Transverse colon (tissue), 4 donors: ENCODE measurements at places on chromosomes 13 and 19.

DNA sequence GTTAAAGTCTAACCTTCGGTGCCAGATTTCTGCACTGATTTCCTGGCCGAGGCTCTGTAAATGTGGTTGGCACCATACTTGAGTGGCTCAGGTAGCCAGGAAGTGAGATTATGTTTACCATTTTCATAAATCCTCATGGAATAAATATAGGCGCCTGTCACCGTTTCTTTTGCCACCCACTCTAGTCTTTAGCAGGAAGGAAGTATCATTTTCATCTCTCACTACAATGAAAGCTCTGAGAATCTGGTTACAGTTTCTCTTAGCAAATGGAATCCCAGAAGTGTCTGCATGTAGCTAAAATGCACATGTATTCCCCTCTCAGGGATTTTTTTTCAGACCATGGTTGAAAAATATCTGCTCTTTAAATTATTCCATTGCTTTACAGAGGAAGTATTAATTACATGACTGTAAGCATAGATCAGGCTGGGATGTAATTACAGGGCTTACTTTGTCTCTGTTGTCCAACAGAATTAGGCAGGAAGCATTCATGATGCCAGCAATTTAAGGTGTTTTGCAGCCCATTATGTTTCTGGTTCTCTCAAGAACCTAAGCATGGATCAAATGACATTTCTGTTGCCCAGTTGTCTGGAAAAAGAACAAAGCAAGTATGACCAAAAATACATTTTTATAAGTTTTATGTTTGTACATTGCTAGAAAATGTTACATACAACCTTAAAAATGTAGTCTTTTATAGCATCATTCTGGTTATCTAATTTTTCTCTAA lies 221.7 kb upstream of the SPRY2 start:
- DNase-seq, result no peak

GRCh38 chr19:11180346-11180745 lies 17.0 kb downstream of the KANK2 start:
- no peak for DNase-seq

DNA sequence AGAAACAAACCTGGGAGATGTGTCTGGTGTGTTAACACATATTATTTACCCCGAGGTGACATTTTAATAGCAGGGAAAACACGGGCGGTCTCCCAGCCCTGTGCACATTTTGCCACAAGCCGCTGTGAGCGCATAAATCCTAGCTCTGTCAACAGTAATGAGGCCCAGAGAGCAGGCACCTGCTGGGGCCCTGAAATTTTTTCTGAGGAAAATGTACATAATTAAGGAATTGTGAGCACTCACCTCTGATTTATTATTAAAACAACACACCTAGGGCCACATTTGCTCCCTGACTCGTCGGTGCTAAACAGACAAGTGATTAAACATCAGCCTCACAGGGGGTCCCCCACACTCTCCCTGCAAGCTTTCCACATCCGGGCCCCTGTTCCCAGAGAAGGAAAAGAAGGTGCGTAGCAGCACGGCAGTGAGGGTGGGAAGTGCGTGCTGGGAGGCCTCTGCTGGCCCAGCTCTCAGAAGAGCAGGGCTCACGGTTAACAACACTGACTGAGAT lies 616.3 kb downstream of the UQCRFS1 start:
- DNase-seq, result no peak

DNA sequence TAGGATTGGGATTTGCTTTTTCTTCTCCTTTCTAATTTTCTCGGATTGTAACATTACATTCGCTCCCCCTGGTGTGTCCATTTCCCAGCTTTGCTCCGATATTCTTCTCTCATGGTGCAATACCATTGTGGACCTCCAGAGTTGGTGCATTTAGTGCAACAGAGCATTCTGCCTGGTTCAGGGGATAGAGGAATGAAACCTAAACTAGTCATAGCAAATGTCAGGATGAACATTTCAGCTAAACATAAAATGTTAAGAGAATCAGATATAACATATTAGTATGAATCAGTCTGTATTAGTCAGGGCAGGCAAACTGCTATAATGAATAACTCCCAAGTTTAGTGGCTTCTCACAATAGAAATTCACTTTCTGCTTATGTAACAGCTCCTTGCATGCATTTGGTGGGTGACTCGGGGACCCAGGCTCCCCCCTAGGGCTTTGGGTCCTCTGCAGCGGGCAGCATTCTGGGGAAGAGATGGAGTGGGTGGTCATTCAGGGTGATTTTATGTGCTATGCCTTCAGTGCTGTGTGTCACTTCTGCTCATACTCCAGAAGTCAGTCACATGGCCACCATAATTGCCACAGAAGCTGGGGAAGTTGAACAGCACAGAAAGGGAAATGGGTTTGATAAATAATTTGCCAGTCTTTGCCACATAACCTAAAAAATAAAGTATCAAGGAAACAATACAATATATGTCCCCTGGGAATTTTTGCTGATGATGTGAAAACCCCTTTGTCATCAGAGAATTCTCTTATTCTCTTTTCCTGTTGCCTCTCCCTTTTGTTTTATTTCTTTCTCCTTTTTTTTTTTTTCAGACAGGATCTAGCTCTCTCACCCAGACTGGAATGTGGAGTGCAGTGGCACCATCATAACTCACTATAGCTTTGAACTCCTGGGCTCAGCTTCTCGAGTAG lies 111.0 kb downstream of the HSPH1 start:
- no peak for DNase-seq

DNA sequence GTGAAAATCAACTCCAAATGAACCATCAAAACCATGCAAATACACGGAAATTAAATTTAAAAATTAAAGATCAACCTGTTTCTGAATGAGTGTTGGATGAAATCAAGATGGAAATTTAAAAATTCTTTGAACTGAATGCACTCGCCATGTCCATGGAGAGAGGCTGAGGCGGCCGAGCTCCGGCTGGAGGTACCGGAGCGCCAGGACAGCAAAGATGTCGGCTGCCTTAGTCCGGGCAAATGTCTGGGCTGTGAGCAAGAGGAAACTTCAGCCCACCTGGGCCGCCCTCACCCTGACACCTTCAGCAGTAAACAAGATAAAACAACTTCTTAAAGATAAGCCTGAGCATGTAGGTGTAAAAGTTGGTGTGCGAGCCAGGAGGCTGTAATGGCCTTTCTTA lies 5.3 kb upstream of the ZNF506 start:
- DNase-seq, result no peak

- no peak for DNase-seq
Measured at GRCh38 chr19:17812099-17812498, 9.2 kb downstream of the INSL3 start.

DNA sequence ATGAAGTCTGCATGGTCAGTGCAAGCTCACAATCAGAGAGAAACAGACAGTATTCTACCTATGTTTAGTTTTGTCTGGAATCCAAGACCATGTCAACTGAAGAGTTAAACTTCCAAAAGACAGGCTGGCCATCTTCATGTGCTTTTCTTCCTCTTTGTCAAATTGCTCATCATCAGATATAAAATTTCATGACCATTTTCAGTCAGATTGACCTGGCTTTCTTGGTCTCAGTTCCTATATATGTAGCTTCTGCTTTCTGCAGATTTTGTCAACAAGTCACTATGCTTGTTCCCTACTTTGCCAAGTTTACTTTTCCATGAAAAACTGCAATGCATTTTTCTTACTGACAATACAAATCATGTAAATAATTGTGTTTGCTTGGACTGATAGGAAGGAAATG lies 13.9 kb downstream of the SLC46A3 start:
- no peak for DNase-seq

DNA sequence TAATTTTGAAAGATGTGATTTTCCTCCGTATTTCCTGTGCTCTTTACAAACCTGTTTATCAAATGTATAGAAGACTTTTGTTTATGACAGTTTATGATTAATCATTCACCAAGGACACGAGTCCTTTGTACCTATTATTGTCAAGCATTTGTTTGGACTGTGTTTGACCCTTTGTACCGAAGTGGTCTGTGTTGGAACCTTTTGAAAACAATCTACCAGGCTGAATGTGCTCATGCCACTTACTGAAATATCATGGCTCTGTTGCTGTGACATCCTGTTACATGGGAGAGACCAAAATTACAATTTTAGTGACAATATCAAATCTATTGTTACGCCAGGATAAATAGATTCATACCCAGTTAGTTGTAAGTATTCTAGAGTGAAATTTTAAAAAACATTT lies 193.6 kb downstream of the IRS2 start:
- no peak for DNase-seq

DNA sequence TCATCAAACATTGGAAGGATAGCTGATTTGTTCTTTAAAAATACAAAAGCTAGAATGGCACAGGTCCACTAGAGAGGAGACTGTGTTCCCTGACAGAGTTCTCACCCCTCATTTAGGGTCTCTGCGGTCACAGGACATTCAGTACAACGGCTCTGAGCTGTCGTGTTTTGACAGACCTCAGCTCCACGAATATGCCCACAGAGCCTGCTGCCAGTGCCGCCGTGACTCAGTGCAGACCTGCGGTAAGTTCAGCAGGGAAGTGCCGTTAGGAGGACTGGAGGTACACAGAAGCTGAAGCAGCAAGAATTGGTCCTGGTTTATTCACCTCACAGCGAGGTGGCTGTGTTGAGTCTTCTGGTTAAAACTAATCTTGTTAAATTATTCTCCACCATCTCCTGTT lies 90.0 kb downstream of the TNFRSF19 start:
- DNase-seq, result no peak

DNA sequence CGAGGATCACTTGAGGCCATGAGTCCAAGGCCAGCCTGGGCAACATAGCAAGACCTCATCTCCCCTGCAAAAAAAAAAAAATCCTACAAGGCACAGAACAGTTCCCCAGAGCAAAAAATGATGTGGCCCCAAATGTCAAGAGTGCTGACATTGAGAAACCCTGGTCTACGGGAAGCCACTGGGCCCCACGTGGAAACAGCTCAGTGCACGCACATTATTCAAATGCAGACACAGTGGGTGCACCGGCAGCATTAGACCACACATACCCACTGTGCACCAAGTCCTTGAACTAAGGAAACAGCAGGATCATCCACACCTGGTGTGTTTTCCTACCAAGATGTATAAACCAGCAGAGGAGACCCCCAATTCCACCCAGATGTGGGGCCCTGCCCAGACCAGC lies 35.0 kb upstream of the ADGRE5 start:
- DNase-seq, result no peak

- peak; percentile 51 for DNase-seq
Measured at GRCh38 chr19:56309511-56310185, 5.0 kb downstream of the ZSCAN5A start.

DNA sequence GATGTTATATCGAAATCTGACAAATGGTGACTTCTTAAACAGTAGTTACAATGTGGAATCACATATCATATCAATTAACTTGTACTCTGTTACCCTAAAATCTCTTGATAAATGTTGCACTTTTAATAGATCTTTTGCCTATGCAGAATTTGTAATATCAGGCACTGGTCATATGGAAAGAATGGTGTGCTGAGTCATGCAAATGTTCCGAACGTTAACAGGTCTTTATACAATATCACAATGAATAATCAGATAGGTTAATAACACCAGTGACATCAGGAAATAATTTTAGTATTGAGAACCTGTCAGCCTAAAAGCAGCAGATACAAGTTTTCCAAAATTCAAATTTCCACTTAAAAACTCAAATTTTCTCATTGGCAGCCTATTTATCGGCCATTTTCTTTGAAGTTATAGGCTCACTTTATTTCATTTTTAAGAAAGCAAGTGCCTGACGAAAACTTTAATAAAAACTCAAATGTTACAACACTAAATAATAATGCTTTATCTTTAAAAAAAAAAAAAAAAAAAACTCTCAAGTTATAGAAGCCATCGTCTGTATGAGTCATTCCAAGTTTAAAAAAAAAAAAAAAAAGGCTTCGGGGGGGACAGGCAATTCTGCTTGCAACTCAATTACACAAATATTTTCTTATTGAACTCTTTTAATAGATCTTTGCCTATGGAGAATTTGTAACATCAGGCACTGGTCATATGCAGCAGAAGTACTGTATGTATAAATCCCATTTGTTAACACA lies 180.9 kb downstream of the DIAPH3 start:
- DNase-seq, result no peak
